Bladder microvascular endothelial cell (primary cell): ENCODE measurements at places on chromosomes 7 and 10. TPM values are rescaled to one million over a fixed set of nuclear protein-coding genes. Genes with fewer than 3 reads are reported as not detected.

PAX4 gene
- not detected in 2 replicates for total RNA-seq

OGDHL gene
- total RNA-seq, result 0.16 and 0.25 TPM in 2 replicates

ZNF804B gene
- not detected in 2 replicates for total RNA-seq

RAMP3 gene
- 0.81 and 25.9 TPM in 2 replicates for total RNA-seq

IFIT5 gene
- total RNA-seq, result 7.3 and 9.8 TPM in 2 replicates

REPIN1 gene
- total RNA-seq, result 43.5 and 74.2 TPM in 2 replicates

BICC1 gene
- total RNA-seq, result 0.13 and 0.16 TPM in 2 replicates

WIPF3 gene
- total RNA-seq, result 0.25 TPM in 1 of 2 replicates, not detected in the other

NKX1-2 gene
- not detected in 2 replicates for total RNA-seq

CPA2 gene
- total RNA-seq, result not detected in 2 replicates

GFRA1 gene
- 1.6 and 131 TPM in 2 replicates for total RNA-seq

CTAGE4 gene
- not detected in 2 replicates for total RNA-seq

CYP26C1 gene
- total RNA-seq, result 1.1 and 2.1 TPM in 2 replicates

PLCE1 gene
- total RNA-seq, result 0.16 and 9.3 TPM in 2 replicates

RASA4 gene
- 18.0 and 76.0 TPM in 2 replicates for total RNA-seq

DLX6 gene
- not detected in 2 replicates for total RNA-seq

NKX6-2 gene
- not detected in 2 replicates for total RNA-seq

HGF gene
- 0.82 and 1.6 TPM in 2 replicates for total RNA-seq

SORCS1 gene
- total RNA-seq, result not detected in 2 replicates

PCGF5 gene
- total RNA-seq, result 22.8 and 72.2 TPM in 2 replicates

PTPRN2 gene
- 1.6 and 1.9 TPM in 2 replicates for total RNA-seq

MMRN2 gene
- 203 and 292 TPM in 2 replicates for total RNA-seq

CREM gene
- total RNA-seq, result 54.7 and 58.8 TPM in 2 replicates
